ENCODE measurements at places on chromosomes 7 and 10. TPM values are rescaled to one million over a fixed set of nuclear protein-coding genes. Genes with fewer than 3 reads are reported as not detected.

The ANKMY2 gene
- 11.4 TPM for total RNA-seq

The AGAP3 gene
- 51.4 TPM for total RNA-seq

The CH25H gene
- total RNA-seq = not detected

GRCh38 chr10:121838149-121838548 is 89.7 kb downstream of the ATE1 start:
- no peak for DNase-seq

GRCh38 chr7:129376076-129376777 is 58.0 kb upstream of the STRIP2 start:
- DNase-seq = no peak

- no peak for DNase-seq
These were observed 176.0 kb downstream of the SKAP2 start for GRCh38 chr7:26688388-26688787.

DNA sequence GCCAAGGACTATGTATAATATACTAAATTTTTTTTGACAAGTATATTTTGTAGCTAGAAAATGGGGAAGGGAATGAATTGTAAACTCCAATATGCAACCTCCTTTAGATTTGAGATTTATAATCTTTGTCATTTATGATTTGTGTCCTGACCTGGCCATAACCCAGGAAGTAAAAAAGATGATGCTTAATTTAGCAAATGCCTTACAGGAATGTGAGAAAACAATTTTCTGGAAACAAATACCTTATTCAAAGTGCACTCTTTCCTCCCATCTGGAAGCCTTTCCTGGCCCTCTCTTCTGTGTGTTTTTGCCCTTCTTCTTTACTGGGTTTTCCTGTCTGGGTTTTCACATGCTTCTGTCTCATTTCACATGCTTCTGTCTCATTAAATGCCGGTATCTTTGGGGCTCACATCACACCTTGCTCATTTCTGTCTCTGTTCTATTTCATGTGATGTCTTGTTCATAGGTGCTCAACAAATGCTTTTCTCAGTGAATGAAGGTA is 149.2 kb downstream of the RAPGEF5 start:
- no peak for DNase-seq

DNA sequence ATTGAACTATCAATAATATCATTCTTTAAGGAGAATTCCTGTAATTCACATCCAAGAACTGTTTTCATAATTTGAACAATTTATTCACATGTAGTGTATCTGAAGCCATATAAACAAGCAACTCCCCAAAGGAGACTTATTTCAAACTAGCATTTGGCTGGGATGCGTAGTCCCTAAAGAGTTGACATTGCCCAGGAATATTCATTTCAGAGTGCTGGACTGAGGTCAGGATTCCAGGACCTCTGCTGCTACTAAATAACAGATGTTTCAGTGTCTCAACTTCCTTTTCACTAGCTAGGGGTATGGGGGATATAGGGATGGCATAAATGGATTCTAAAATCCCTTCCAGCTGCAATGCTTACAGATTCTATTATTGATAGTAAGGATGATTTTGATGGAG is 177.0 kb downstream of the TSPAN12 start:
- DNase-seq = no peak

DNA sequence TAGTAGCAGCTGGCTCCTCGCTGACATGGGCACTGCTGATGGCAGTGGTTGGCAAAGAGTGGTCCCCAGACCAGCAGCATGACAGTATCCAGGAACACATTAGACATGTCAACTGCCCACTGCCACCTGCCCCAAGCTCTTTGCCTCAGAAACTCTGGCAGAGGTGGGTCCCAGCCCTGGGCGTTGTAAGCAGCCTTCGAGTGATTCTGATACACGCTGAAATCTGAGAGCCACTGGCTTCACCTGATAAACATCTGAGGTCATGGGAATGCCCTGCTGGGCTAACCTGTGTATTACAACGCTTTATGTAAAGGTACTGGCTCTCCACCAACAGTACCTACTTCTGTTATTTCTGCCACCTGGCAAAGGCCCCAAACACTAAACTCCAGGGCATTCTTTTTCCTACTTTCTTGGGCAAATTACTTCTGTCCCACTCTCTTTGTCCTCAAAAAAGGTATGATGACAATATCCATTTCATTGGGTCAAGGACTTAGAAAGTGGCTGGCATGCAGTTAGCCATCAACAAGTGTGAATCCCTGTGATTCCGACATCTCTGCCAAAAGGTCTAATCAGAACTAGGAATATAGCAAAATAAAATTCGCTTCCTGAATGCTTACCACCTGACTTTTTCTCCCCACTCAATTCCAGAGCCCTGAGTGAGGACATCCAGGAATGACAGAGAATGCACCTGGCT is 9.2 kb downstream of the SGMS1 start:
- DNase-seq = no peak

GRCh38 chr7:48681006-48681405 is 243.3 kb upstream of the CDC14C start:
- no peak for DNase-seq

GRCh38 chr7:108376206-108376605 is 80.0 kb downstream of the NRCAM start:
- no peak for DNase-seq

Data from psoas muscle (tissue), 8 donors.